ENCODE measurements at places on chromosomes 3 and 15.

- DNase-seq: no peak
These were observed 5.1 kb downstream of the APBA2 start for GRCh38 chr15:28890711-28891495.

DNA sequence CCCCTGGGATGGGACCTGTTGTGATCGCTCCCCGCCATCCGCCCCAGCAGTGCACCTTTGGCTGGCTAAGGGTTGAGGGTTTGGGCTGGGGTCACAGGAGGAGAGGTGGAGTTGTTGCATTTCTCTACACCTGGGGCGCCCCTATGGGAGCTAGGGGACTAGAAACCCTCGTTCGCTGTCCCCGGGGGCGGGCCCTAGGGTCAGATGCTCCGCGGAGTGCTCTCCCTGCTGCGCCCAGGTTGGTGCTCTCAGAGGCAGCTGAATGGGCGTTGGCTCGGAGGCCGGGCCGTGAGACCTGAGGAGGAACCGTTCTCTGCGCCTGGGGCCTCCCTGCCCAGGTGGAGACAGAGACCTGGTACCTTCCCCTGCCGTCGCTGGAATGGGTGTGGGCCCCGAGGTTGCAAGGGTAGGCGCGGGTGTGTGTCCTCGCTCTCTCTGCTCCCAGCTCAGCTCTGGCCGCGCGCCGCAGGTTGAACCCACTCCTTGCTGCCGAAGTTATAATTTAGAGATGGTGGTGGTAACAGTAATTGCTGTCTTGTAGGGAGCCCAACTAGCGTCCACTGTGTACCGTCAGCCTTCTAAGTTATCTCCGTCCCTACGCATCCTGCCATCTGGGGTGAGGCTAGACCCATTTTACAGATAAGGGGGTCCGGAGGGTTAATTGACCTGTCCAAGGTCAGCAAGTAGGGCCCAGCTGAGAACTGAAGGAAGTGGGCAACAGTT, 965 bp downstream of the FLNB start:
- DNase-seq: no peak

DNA sequence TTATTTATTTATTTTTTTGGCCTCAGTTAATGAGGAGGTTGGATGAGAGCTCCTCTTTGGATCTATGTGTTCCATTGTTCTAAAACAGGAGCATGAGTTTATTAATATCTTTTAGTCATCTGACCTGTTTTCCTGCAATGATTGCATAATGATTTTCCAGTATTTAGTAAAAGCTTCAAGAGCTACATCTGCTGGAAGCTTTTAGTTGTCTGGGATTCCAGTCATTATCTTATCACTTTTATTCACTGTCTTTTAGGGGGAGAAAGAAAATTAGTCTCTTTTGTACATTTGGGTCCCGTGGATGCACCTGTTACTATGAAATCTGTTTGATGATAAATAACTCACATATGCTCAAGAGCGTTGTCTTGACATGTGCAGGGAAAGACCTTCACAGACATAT, 1270.0 kb downstream of the ROBO1 start:
- DNase-seq: no peak

DNA sequence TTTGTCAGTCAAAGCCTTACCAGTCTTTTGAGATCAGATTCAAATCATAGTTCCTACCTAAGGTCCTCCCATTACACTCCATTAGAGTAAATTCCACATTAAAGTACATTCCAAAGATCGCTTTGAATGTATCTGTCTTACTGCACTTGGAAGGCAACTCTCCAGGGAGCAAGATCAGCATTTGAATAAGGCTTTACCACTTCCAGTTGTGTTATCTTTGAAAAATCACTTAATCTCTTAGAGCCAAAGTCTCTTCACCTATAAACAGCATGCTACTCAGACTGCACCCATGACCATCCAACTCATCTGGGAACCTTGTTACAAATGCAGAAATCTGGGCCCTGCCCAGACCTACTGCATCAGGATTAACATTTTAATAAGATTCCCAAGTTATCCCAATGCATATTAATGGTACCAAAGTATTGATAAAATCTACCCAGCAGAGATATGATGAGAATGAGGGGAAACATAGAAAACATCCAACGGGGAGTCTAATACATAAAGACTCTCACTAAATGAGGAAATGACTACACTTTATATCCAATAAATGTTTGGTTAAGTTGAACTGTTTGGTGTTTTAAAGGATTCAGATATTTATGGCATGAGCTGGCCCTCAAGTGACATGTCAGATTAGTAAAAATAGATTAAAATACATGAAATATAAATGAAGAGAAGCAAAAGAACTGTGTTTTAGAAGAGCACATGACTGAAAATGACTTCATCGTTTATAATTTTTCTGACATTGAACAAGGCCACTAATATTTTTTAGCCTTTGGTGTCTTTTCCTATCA, 75.9 kb downstream of the TNIK start:
- DNase-seq: no peak

DNA sequence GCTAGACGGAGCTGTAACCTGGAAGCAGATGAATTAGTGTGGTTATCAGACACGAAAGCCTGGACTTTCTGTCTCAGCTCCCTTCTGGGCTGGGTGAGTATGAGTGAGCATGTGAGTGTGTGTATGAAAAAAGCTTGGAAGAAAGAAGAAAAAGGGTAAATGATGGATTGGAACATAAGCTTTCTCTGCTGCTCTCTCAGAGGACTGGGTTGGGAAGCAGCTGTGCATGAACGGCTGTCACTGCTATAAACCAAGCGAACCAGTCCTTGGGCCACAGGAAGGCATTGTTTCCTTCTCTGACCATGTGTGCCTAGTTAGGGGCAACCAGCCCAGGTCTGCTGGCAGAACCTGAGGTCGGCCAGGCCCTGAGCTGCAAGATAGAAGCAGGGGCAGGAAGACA, 37.0 kb downstream of the UMPS start:
- DNase-seq: no peak

- DNase-seq: no peak
These were observed 7.7 kb downstream of the SLC6A6 start for GRCh38 chr3:14410106-14410502.

DNA sequence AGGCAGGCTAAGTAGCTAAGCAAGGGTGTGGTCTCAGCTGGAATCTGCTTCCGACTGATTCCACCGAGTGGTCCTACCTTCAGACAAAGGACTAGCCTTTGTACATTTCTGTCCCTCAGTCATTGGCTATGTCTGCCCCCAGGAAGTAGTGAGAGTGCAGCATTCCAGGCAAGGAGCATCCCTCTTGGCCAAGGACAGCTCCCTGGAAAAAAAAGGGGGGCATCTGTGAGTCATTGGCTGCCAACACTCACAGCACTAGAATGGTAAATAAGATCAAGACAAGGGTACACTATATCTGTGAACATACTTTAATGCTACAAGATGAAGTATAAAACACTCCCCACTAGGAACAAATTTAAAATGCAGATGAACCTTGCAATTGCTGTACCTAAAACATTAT, 66.8 kb downstream of the STAC start:
- no peak for DNase-seq

DNA sequence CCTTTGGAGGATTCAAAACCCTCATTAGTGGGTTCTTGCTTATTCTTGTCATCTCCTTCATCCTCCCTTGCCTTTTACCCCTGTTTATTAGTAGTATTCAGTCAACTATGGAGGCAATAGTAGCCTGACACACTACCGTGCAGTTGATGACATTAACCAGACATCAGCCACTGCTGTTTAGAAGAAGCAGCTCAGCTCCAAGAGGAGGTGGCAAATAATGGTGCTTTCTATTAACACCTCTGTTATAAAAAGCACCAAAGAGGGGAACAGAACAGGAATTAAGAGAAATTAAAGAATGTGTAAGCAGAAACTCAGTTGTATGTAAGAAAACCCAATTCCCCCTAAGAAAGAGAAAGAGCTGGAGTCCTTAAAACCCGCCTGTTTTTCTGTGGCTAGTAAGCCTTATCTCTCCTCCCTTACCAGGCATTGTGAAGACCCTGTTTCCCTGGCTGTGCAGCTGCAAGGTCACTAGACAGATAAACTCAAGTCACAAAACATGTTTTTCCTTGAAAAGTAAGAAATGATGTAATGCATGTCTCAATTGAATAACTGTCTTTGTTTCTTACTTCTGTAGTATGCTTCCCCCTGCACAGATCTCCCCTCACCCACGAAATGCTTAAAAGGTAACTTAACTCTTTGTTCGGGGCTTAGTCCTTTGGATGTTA, 21.2 kb downstream of the CCR4 start:
- DNase-seq: no peak

DNA sequence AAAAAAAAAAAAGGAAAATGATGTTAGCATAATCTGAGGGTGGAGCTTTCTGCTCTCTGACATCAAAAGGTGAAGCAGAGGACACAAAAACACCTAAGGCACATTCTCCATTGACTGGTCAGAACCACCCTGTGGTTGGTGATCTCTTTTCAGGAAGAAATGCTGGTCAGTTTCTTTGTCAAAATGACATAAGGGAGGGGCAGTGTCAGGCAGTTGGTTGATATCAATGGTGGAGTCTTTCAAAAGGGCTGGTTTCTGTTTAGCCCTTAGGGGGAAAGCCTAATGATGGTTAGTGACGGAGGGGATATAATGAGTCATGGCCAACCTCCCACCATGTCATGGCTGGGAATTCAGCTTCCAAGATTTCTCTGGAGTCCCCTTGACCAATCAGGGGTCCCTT, 185.9 kb upstream of the GBE1 start:
- no peak for DNase-seq

GRCh38 chr3:88385090-88385489, 235.3 kb downstream of the C3orf38 start:
- no peak for DNase-seq

All from activated T-cell treated with anti-CD3 and anti-CD28 coated beads for 4 hours (primary cell).